CD4-positive, alpha-beta T cell treated with Interleukin-2 at 100 ng/mL for 4 hours (primary cell): ENCODE measurements at places on chromosomes 5 and 9.

DNA sequence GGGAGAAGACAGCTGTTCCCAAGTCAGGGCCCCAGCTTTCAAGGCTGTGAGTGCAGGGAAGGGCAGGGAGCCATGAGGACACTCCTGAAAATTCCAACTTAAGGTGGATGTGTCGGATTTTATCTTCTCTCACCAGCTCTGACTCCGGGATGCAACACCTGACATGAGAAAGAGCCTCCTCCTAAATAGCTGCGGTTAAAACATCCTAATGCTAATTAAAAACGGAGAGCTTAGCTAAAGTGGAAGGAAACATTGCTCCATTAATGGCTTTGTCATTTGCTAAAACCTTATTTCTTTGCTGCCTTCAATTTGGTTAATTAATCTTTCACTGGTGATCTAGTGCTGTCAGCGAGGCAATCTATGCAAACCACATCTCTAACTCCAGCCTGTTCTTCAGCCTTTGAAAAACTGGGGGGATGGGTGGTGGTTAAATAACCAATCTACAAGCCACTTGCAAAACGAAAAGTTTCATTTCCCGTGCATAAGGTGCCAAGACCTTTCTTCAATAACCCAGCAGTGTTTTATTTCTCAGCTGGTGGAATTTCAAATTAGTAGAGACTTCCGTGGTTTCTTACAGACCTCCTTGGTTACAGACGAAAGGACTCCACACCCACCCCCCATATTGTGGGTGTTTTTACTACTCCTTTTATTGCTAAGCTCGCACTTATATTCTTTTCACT, 379.6 kb downstream of the MLLT3 start:
- DNase-seq: peak; percentile 47

DNA sequence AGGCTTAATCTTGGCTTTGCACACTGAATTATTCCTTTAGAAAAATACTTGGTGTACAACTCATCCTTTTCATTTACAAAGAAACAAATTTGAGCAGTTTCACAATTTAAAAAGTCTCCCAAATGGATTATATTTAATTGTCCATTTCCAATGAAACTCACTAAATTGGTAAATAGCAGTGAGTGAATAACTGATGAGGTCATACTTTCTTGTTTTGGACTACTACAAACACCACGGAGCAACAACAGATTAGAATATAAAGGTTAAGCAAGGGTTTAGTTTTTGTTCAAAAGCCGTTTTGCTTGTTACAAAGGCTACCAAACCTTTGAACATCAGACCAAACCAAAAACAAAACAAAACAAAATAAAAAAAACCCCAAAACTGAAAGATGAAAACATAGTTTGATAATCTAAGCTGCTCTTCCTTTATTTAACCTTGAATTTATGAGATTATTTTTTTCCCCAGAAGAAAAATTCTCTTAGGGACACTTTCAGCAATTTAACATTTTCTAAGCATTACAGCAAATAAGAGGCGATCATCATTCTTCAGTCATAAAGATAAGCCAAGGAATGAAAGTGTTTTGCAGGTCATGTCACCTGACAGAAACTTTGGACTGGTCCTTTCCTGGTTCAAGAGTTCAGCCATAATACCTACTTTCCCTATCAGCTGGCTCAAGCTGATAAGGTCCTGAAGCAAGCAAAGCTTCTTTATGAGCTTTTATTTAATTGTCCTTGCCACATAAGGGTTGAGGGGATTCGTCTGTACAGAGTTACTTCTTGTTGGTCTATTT, 99.7 kb upstream of the CDKN2B start:
- DNase-seq: no peak

DNA sequence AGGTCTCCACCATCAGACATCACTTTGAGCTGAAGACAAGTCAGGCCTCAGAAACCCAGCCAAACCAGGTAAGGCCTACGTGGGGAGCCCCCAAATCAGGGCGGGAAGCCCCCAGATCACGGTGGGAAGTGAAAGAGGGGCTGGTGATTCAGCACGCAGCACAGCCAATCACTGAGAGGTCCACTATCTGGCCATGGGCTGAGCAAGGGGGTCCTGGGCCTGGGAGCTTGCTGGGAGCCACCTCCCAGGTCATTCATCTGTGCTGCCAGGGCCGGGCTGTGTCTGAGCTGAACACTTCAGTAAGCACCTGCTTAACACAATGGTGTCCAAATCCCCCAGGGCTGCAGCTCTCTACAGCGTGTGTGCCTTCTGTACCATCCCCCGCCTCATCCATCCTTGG, 15.5 kb downstream of the MED10 start:
- no peak for DNase-seq

- DNase-seq: no peak
These were observed 69.8 kb downstream of the YIPF5 start for GRCh38 chr5:144100702-144101101.

DNA sequence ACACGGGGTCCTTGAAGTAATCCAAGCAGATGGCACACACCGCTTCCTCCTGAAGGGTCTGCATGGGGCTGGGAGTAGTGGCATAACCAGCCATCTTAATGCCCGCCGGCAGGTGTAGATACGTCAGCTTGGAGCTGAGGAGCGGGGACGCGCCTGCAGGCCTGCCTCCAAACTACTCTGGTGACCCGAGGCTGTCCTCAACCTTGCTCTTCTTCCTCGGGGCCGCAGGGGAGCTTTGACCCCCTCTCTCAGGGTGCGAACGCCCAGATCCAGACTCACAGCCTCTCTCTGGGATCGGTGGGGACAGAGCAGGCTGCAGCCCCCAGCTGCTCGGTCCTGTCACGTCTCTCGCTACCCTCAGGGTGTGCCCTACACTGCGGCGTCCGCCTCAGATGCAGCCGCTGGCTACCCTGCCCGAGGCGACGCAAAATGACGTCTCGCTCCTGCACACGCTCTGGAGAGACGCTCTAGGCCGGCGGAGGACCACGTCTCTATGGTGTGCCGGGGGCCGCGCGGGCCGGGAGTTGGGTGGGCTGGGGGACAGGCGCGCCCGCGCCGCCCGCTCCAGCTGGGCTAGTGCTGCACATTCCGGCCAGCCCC, at the start of gene TRIM52:
Gene TRIM52 (minus strand): TSS at position 424 of the 600 bp plus-strand sequence. CDS start 330 bp downstream, at position 94.
- DNase-seq: peak; percentile 92

GRCh38 chr5:5971203-5971602, 407.1 kb downstream of the MED10 start:
- no peak for DNase-seq

- DNase-seq: no peak
These were observed 28.3 kb downstream of the LEAP2 start for GRCh38 chr5:132901730-132902129.

- no peak for DNase-seq
These were observed 94.4 kb downstream of the ANKH start for GRCh38 chr5:14777187-14777586.

DNA sequence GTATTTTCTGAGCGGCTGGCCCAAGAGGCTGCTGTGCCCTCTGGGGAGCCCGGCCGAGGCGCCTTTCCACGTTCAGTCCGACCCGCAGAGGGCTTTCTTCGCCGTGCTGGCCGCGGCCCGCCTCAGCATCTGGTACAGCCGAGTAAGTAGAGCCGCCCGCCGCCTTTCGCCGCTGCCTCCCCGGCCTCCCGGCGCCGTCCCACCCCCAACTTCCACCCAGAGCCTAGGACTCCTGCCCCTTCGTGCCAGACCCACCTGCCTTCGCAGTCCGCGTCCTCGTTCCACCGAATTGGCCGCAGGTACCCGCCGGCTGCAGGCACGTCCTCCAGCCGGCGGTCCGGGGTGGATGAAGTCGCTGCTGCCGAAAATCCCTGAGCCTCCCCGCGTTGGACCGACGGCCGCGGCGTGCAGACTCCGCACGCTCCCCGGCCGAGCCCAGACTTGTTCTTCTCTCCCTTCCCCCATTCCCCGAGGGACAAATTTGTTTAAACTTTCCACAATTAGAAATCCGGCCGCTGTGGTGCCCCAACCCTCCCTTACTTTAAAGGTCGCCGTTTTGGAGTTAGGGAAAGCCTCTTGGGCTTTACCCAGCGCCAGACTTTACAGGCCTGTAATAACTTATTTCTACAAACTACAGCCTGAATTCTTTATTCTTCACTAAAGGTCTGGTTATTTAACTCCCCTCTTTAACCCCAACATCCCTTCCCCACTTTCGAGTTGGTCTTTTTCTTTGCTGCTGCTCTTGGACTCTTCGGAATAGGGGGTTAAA, 589 bp downstream of the RIC1 start:
- peak; percentile 31 for DNase-seq

DNA sequence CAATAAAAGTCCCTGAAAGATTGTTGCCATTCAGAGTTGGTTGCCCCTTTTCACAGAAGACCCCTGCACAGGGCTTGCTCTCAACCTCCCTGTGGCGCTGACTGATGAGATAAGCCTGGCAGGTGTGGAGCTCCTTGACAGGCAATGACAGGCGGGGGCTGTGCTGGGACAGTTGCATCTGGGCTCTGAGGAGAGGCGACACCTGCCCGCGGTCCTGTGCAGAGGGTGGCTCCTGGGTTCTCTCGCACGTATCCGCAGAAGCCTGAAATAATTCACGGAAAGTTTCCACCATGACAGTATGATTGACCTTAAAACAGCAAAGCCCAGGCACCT, 19.8 kb upstream of the EXOC3 start:
- no peak for DNase-seq
